ENCODE measurements at places on chromosomes 1 and 21.

- no peak for DNase-seq
Measured at GRCh38 chr1:30256911-30257310, 466.5 kb downstream of the MATN1 start.

- no peak for DNase-seq
Measured at GRCh38 chr1:217946511-217946910, 315.4 kb downstream of the SPATA17 start.

GRCh38 chr1:88777604-88778149 is 93.6 kb downstream of the PKN2 start:
- DNase-seq = no peak

- no peak for DNase-seq
Measured at GRCh38 chr1:227929751-227930472, 17.8 kb downstream of the WNT9A start.

DNA sequence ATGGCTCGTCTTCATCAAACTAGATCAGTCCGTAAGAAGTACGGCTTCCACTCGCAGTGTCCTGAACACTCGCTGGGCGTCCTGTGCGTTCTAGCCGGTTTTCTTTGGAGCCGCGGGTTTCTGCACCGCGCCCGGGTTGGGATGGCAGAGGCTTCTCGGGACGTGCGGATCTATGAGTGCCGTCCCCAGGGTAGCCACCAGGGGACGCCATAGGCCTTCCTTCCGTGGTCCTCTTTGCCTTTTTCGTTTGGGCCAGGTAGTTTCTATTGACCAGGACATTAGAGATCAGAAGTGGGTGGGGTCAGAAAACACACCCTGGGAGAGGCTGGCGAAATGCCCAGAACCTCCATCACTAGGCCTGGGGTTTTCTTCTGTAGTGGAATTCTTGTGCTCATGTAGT is 273.8 kb downstream of the FAM72C start:
- DNase-seq = no peak

DNA sequence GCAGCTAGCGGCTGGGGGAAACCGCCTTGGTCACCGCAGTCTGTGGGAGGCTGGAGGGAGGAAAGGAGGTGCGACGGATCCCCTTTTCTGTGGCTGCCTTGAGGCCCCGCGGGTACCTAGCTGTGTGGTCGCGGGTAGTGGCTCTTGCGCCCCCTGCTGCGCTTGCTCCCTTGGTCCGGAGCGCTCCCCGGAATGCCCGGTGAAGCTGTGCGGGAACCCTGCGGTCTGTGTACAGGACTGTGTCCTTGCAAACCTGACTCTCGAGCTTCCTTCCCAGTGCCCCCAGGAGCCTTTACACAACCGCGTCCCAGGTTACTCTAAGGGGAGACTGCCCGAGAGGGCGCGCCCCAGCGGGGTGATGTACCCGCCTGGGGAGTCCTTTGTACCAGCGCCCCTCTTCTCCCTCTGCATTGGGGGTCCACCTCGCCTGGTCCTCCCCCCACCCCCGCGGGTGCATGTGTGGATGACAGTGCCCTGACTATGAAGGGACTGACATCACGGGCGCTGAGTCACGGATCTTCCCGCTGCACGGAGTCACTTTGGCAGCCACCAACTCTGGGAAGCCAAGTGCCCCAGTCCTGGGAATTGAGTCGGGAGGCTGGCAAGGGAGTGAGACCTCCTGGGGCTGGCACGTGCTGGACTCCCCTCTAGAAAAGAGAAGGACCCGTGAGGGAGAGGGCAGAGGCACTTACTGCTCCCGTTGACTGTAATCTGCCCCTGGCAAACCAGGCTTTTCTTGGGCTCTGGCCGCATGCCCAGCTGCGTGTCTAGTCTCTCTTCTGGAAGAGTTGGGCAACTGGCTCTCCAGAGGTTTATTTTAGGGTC is 816 bp downstream of the IL6R start:
- peak; percentile 5 for DNase-seq

- no peak for DNase-seq
Measured at GRCh38 chr1:201916649-201917249, 28.1 kb downstream of the SHISA4 start.

GRCh38 chr1:213231795-213232231 is 180.8 kb downstream of the RPS6KC1 start:
- no peak for DNase-seq

DNA sequence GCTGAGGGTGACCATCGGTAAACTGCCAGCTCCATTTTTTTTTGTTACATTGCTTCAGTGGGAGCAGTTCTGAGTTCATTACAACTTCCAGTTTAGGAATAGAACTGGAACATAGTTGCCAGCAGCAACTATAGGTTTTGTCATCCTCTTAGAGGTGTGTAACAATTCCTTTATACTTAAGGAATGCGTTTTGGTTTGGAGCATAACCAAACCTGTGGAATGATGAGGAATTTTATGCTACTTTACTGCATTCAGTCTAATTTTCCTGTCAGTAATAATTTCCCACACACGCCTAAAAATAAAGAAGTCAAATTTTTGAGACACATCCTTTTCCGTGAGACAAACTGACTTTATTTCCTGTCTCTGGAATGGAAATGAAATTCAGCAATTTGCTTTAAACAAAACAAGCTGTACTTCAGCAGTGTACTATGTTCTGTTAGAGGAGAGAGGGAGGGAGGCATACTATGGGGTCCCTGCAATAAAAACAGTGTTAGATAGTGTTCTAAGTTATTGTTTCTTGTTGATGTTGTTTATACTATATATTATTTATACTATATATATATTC is 4.8 kb upstream of the AMPD1 start:
- DNase-seq = no peak

DNA sequence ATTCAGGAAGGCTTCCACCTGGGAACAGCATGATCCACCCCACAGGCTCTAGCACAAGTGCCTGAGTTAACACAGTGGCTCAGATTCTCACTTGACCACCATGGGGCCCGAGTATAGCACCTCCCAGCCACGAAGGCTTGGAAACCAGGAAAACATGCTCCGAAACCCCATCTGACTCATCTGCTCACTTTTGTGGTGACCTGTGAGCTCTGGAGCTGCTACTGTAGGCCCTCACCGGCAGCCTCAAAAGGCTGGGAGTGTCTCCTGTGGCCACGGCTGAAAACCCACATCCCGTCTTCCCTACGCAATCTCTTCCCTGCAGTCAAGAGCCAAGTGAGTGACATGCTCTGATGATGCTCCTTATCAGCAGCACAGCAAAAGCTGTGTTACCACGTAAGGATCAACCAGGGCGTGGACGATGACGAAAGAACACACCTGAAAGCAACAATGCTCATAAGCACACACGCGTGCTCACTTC is 81.4 kb downstream of the TGFBR3 start:
- DNase-seq = no peak

DNA sequence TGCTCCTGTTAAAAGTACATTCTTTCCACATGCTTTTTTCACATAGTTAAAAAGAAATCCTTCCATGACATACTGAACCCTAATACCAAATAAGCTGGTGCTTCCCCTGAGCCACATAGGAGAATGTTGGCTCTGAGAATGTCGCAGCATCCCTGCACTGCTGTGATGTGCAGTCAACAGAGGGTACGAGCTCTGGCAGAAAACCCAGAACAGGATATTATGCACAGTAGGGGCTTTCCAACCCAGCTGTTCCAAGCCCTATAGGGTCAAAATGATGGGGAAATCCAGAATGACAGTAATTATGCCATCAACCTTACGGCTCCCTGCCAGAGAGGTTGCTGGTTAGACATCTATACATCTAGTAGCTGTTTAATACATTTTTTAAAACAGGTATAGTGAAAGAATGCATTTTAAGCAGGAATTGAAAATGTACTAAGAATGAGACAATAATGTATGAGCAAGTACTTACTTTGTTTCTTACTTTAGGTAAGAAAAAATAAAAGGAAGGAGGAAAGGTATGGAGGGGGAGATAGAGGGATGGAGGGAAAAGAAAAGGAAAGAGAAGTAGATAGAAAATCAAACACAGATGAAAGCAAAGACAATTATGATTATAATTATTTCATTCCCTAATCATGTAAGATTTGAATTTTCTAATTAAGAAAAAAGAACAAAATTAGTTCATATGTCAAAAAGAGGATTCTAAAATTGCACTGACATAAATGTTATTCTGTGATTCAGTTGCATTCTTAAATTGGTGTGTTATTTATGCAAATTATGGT is 126.0 kb downstream of the NR5A2 start:
- DNase-seq = no peak

- no peak for DNase-seq
Measured at GRCh38 chr1:171457412-171457811, 27.9 kb upstream of the PRRC2C start.

DNA sequence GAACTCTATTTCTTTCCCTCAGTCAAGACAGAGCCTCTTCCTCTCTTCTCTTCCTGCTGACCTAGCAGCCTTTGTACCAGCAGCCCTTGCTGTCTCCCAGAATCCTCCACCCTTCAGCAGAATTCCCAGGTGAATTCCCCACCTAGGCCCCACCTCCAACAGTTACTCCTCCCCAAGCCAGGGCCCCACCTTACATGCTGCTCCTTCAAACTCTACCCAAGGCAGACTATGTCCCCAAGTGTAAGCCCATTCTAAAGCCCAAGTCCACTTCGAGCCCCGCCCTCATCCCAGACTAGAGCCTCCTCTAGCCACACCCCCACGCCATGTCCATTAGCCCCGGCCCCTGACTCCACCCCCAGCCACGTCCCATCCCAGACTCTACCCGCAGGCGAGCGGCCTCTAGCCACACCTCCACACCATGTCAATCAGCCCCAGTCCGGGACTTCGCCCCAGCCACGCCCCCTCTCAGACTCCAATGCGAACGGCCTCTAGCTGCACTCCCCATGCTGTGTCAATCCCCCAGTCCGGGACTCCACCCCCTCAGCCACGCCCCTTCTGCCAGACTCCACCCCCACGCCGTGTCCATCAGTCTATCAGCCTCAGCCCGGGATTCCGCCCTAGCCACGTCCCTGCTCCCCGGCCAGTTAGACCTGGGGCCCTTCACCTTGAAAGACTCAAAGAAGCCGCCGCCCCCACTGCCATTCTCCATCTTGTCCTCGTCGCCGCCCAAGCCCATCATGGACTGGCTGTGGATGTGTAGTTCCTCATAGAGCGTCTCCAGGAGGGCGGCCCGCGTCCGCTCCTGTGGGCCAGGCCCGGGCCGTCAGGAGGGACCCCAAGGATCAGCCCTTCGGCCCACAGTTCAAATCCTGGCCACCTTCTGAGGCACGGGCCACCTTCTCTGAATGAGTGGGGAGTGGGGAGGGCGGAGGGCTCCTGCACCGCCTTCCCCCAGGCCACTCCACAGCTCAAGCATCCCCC is 61.3 kb downstream of the RAP1GAP start:
- DNase-seq = peak; percentile 22

- no peak for DNase-seq
Measured at GRCh38 chr1:3787745-3788605, 8.3 kb downstream of the LRRC47 start.

- no peak for DNase-seq
Measured at GRCh38 chr1:209051570-209051969, 531.9 kb upstream of the CAMK1G start.

DNA sequence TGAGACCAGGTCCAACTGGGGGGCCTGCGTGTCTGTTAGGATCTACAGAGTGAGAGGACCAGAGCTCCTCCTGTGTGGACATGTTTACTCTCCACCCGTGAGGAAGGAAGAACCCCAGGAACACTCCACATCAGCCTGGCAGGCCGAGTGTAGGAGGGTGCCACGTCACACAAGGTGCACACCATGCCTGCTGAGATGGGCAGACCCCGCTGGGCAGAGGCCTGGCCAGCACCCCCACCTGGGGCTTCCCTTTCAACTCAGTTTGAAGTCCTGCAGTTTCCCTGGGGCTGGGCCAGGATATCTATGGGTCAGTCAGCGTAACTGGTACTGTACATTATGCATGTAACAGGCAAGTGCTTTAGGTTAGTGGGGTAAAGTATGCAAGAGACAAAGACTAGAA is 30.1 kb upstream of the PCBP3 start:
- DNase-seq = no peak

- DNase-seq = no peak
Measured at GRCh38 chr1:58318157-58319005, 228.1 kb downstream of the OMA1 start.

GRCh38 chr1:9900142-9901043 is 9.7 kb downstream of the CTNNBIP1 start:
- DNase-seq = no peak

DNA sequence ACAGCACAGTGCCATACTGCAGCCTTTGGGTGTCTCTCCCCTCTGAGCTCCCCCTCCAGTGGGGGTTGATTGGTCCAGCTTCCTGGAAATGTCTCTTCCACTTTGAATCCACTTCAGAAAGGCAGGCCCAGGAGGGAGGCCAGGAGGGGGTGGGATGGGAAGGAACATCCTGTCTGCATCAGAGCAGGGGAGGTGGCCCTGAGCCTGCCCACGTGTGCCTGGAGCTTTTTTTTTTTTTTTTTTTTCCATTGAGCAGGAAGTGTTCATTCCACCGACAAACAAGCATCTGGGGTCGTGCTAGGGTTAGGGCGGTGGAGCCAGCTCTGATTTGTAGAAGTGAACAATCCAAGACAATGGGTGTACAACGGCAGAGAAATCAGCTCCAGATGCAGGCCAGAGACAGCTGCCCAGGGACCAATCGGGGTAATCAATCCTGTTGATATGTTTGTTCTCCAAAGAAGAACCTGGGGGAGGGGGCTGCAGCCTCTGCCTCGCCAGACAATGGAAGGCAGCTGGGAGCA is 93.3 kb downstream of the SSBP3 start:
- DNase-seq = no peak

Measured in SW 1271 (cell line).